ENCODE measurements at places on chromosomes 6 and 20.

DNA sequence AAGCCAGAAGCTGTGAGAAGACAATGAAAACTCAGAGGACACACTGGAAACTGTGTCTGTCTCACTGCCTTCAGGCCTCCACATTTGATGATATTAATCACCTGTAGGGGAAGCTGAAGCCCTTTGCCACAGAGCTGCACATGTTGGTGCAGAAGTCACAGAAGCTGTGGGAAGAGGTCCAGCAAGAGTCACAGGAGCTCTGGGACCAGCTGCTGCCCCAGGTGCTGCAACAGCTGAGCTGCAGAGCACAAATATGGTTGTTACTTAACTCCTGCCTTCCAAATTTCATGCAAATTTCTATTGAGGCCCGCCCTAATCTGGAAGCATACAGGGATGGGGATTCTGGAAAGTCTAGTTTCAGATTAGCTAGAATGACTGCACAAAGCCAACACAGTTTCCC is 169.3 kb downstream of the OGFRL1 start:
- no peak for DNase-seq

DNA sequence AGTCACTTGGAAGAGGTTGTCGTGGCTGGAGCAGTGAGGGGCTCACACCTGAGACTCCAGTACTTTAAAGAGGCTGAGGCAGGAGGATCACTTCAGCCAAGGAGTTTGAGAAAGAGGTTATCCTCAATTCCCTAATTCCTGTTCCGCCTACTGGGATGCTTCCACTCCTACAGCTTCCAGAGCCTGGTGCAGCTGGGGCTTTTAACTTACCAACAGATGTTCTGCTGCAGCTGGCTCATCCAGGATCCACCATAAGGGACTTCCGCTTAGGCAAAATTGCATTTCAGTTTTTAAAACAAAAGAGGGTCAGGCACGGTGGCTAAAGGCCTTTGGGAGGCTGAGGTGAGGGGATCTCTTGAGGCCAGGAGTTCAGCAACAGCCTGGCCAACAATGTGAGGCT is 59.1 kb upstream of the CDYL start:
- no peak for DNase-seq

- DNase-seq: peak; percentile 54
Observed at GRCh38 chr20:45944151-45944964, 9.9 kb downstream of the PCIF1 start.

DNA sequence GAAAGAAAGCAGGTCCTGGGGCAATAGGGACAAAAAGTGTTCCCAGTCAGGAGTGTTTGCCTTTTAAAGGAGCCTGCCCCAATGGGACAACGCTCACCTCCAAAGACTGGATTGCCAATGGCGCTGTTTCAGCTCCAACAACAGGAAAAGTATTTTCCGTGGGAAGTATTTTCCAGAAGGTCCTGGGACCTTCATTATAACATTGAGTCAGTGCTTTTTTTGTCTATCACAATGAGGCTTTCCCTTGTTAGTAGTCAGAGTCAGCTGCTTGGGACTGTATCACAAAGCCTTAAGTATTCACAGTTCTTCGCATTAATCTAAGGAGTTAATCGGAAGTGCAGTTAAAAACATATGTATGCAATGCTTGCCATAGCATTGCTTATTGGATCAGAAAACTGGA is 17.3 kb downstream of the TRAF3IP2 start:
- no peak for DNase-seq

GRCh38 chr6:39360378-39360777 is 37.9 kb upstream of the KCNK16 start:
- DNase-seq: no peak

GRCh38 chr6:142867355-142867801 is 77.6 kb downstream of the HIVEP2 start:
- no peak for DNase-seq

- DNase-seq: no peak
Observed at GRCh38 chr6:4486568-4487315, 289.5 kb upstream of the CDYL start.

- no peak for DNase-seq
Observed at GRCh38 chr6:149169761-149170511, 147.6 kb upstream of the TAB2 start.

- no peak for DNase-seq
Observed at GRCh38 chr20:59736366-59736765, 132.0 kb downstream of the PHACTR3 start.

DNA sequence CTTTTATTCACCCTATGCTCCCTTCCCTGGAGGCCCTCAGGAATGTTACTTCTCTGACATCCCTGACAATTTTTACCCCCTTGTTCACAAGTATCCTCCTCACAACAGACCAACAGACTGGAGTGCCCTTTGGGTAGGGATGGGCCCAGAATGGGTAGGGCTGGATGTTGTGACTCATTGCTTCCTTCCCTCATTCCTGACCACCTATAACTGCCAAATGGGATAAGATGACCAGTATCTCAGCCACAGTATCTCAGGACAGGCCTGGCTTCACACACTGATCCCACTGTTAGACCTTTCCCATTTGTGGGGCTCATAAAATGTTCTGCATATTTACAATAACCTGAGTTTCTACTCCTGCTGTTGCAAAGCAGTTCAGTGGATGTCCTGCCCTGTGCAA is 223.0 kb upstream of the LRFN2 start:
- no peak for DNase-seq

GRCh38 chr6:47655719-47656595 is 42.4 kb upstream of the ADGRF4 start:
- no peak for DNase-seq

DNA sequence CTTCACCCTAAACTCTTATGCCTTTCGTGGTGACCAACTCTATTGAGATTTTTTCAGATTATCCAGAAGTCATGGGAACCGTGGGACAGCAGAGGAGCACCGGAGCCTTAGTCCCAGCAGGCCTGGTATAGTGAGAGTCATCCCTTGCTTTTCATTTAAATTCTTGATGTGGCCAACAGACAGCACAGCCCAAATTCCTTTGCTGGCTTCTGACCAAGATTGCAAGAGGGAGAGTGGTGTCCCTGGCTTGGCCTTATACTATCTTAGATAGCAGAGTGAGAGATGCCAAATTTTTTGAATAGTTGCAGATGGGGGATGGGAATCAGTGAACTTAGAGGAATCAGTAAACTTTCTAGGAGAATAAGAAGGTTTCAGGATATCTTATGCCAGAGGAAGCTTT is 7.8 kb downstream of the STX11 start:
- no peak for DNase-seq

DNA sequence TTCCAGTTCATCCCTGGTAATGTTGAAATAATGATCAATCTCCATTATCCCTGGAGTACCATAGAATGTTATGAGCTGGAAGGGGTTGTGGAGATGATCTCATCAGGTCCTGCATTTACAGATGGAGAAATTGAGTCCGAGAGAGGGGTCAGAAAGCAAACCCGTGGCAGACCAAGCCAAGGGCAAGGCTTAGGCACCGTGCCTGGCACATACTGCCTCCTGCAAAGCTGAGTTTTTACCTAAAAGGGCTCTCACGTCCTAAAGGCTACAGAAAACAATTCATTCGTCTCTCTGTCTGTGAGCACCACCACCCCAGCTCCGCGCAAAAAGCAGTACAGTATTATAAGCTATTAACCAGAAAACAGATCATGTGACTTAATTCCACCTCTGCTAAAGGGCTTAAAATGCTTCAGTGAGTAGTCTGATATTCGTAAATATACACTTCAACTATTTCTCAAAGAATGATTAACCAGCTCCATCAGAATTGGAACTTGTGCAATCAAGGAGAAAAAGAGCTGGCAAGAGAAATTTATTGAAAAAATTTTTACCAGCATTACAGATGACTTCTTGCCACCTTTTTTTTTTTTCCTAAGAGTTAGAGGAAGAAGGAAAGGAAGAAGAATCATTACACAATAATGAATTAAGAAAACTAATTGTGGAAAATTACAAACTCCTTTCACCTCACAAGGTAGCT is 3.4 kb upstream of the PARD6B start:
- no peak for DNase-seq

DNA sequence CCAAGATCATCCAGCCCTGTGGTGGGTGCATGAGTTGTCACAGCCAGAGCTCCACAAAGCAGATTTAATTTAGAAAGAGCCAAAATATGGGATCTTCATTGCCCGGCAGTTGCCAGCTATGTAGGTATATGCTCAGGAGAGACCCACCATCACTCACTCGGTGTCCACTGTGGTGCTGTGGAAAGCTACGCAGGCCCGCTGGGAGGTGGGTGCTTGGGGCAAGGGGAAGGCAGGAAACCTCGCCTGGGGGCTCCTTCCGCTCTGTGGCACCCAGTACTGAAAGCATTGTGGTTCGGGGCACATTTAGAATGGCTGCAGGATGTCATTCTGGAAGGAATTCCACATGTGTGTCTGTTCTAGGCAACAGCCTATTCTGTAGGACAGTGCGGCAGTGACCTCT is 259.9 kb downstream of the TAF4 start:
- DNase-seq: no peak

GRCh38 chr6:56923565-56923964 is 31.3 kb upstream of the BEND6 start:
- DNase-seq: no peak

DNA sequence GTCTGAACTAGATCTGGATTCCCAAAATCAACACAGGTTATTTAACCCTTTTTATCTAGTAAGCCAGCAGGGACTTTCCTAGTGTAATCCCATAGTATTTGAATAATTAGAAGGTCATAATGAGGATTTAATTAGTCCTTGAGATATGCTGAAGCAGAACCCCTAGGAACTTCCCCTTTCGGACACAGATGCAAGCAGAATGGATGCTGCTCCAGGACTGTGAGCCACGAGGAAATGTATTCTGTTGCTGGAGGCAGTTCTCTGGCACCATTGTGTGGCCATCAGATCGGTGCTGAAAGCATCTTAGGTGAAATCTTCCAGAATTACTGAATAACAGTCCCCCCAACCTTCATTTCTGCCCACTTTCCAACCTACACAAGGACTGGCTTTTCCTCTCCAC is 206.9 kb downstream of the TMEM242 start:
- no peak for DNase-seq

- no peak for DNase-seq
Observed at GRCh38 chr6:12608016-12608860, 108.3 kb upstream of the PHACTR1 start.

DNA sequence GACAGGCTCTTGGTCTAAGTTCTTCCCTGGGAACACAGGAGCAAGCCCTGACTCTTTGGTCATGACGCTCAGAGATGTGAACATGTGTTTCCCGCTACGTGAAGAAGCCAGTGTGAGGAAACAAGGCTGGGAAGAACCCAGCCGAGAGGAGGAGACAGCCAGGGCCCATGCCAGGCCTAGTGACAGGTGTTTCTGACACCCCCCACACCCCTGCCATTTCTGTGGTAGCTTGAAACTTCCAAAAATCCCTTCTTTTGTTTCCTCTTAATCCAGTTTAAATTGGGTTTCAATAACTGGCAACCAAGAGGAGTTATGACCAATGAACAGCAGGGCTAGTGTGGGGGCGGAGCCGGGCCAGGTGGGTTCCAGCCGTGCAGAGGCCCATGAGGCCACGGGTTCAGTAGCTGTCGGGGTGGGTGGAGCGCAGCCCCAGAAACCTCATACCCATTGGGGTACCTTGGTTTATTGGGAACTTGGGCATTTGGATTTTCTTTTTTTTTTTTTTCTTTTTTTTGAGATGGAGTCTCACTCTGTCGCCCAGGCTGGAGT is 33.5 kb downstream of the WRNIP1 start:
- no peak for DNase-seq

- no peak for DNase-seq
Observed at GRCh38 chr6:168071620-168072019, 7.4 kb downstream of the FRMD1 start.

DNA sequence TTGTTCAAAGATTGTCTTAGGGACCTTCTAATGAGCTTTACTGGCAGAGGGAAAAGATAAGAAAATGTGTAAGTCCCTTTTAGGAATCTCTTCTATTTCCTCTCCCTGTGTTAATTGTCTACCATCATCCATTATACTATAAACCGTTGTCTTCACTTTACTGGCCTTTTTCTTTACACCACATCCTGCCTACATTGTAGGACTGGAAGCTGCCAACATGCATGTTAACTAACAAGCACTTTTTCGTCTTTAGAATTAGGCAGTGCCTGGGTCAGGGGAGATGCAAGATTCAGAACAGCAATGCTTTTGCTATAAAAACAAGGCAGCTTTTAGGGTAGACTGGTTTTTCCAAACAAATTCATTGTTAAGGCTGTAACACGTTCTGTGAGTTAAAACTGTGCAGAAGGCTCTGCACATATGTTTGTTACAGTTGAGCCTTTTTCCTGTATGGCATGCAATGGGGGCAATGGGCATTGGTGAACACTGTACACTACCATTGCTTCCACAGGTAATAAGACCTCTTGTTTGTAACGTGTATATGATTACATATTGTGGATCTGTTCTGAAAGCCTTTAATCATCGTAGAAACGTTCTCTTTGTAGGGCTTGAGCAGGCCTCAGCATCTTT is 10.9 kb upstream of the PKIG start:
- no peak for DNase-seq

DNA sequence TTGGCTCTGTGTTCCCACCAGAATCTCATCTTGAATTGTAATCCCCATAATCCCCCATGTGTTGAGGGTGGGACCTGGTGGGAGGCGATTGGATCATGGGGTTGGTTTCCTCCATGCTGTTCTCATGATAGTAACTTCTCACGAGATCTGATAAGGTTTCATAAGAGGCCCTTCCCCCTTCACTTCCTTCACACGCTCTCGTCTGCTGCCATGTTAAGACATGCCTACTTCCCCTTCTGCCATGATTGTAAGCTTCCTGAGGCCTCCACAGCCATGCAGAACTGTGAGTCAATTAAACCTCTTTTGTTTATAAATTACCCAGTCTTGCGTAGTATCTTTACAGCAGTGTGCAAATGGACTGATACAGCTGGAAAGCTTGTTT is 90.0 kb downstream of the ELOVL5 start:
- no peak for DNase-seq

DNA sequence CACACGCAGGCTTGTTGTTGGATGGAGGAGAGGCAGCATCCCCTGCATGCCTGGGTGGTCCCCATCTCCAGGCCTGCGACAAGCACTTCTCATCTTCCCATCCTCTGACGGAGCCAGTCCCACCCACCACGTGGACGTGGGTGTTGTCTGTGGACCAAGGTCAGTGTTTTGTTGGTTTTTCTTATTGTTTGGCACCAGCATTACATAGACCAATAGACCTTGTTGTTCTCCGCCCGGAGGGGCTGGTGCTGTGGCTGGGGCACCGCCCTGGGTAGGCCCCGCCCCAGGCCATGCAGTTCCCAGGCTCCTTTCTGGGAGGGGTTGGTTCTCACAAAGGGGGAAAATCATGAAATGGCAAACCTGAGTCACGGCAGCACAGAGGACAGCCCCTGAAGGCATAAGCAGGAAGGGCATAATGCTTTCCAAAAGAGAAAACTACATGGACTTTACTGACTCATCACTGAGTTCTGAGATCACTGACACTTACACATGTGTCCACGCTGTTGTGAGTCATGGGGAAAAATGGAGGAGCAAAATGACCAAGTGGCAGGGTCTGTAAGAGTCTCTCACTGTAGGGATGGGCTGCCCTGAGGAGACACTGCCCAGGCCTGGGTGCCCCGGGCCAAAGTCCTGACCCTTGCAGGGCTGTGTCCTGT is 90.8 kb downstream of the THBS2 start:
- no peak for DNase-seq

- DNase-seq: no peak
Observed at GRCh38 chr20:58991715-58992114, 10.7 kb downstream of the NELFCD start.
